ENCODE measurements at places on chromosomes 7 and 10.

DNA sequence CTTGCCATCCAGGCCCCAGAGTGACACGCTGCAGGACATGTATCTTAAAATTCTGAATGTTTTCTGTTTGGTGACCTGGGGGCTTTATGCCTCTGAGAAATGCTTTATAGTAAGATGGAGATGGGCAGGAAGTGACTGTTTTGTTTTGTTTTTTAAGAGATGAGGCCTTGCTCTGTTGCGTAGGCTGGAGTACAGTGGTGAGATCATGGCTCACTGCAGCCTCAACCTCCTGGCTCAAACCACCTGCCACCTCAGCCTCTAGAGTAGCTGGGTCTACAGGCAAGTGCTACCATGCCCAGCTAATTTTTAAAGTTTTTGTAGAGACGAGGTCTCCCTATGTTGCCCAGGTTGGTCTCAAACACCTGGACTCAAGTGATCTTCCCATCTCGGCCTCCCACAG lies 20.6 kb downstream of the ZNF777 start:
- DNase-seq: no peak

DNA sequence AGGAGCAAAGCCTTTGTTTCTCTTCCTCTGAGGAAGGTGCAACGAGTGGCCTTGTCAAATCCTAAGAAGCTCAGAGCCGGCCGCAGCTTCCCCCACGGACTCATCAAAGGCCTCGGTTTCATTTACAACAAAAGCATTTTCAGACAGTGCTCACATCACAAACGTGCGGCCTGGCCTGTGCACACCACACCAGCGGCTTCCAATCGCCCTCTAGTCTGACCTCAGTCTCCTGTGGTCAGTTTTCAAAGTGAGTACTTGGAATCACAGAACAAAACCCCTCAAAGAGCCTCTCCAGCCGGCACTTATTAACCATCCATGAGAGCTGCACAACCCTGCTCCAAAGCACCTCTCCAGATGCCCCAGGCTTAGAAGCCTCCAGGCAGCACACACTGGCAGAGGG lies 3.3 kb downstream of the RADIL start:
- DNase-seq: no peak

GRCh38 chr7:67821116-67821515 lies 824.5 kb downstream of the TYW1 start:
- no peak for DNase-seq

- DNase-seq: no peak
These were observed 276.4 kb downstream of the SFMBT2 start for GRCh38 chr10:7134448-7134847.

DNA sequence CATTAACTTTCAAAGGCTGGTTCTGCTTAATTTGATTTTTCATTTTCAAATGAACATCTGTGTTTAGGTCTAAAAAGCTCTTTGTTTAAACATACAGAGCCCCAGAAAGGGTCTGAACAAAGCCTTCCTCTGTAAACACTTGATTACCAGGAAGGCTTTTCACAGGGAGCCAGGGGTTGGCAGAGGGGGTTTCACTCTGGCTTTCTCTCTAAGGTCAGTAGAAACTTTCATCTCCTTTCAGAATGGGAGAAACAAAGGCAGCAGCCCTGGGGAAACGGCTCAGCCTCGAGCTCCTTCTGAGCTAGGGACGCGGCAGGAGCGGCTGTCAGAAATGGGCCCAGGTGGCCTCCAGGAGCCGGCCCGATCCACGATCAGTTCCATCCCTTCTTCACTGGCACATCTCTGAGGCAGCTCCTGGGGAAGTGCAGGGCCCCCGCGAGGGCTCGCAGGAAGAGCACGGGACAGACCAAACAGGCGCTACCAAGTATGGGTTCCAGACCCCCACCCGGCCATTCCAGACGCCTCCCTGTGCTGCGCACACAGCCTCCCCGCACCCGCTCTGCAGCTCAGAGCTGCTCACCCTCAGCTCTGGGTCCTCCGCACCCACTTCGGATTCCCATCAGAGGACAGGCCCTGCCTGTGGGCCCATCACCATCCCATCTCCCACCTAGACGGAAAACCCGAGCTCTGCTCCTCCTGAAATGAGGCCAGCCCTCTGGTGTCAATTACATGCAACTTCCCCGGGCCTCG lies 124.1 kb downstream of the MAD1L1 start:
- DNase-seq: no peak

- no peak for DNase-seq
These were observed 353.2 kb downstream of the HGF start for GRCh38 chr7:81416659-81417058.

GRCh38 chr10:74137992-74138391 lies 12.6 kb downstream of the AP3M1 start:
- DNase-seq: no peak

- no peak for DNase-seq
These were observed 79.6 kb downstream of the ZNRF2 start for GRCh38 chr7:30363778-30364563.
